Suppressor macrophage (primary cell): ENCODE measurements at places on chromosomes 13 and 19.

DNA sequence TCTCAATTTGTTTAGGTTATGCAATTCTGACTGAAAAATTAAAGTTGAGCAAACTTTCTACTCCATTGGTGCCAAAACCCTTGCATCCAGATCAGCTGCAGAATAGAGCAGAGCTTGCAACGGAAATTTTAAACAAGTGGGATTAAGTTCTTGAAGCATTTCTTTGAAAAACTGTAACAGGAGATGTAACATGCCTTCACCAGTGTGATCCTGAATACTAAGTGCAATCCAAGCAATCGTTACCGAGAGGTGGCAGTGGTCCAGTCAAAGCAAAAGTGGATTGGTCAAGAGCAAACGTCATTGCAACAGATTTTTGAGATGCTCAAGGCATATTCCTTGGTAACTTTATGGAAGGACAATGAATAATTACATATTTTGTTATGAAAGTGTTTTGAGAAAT is 841.1 kb upstream of the SLITRK5 start:
- no peak for DNase-seq

- DNase-seq, result no peak
These were observed 8.5 kb upstream of the TPT1 start for GRCh38 chr13:45349438-45349837.

DNA sequence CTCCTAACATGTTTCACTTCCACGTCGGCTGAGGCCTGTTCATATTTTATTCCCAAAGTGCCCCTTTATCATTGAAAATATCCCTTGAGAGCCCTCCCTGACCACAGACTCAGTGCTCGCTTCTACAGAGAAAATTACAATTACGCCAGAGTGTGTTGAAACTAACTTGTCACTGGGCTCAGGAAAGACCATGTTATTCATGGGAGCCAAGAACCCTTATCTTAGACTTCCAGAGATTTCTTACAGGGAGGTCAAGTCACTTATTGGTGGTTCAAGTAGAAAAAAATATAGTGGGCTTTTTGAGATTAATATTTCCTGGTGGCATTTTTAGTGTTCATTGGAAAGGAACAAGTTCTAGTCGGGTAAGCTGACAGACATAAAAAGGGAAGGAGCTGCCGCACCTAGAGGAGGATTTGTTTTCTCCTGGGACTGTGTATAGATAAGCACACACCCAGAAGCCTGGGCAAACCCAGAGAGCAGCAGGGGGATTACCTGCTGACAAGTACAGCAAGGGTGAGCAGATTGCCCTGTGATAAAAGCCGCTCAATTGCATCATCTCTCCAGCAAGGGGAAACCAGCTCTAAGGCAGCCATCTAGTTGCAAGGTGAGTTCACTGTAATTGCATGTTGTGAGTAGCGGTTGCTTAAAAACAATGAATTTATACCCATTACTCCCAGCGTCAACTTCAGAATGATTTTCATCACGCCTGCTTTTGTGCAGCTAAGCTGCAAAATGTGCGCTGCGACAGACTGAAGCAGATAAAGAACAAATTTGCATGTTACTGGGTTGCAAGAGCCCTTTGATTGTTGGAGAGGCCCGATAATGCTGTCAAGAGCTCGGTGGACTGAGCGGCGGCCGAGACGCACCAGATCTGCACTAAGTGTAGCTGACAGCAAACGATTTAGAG is 46.2 kb downstream of the DCT start:
- no peak for DNase-seq

- no peak for DNase-seq
These were observed 13.6 kb upstream of the FCHO1 start for GRCh38 chr19:17737690-17738153.

DNA sequence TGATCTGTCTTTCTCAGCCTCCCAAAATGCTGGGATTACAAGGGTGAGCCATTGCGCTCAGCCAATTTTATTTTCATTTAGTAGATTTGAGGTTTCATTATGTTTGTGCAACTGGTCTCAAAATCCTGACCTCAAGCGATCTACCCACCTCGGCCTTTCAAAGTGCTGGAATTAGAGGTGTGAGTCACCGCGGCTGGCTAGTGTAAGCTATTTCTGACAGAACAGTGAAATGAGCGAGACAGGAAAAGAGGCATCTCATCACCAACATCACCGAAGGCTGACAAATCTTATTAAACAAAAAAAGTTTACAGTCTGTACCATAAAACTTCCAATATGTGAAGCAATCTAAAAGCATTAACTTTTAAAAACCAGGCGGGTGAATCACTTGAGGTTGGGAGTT is 12.2 kb upstream of the ZNF888 start:
- DNase-seq, result peak; percentile 53

DNA sequence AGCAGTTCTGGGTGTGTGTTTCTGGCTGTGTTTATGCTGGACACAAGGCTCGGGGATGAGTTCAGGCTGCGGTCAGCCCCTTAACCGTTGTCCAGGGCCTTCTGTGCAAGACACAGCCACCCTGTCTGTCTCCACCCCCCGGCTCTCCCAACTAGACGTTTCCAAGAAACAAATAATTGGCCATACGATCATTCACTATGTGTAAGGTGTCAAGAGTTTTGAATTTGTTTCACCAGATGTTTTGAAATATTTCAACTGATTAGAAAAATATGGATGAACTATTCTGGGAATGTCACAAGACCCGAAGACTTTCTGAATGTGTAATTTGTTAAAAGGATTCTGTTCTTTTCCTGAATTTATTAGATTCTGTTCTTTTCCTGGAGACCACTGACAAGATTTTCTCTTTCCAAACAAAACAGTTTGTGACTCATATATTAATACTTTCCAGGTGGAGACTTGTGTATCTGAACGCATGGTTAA is 318.2 kb downstream of the MYO16 start:
- DNase-seq, result no peak

DNA sequence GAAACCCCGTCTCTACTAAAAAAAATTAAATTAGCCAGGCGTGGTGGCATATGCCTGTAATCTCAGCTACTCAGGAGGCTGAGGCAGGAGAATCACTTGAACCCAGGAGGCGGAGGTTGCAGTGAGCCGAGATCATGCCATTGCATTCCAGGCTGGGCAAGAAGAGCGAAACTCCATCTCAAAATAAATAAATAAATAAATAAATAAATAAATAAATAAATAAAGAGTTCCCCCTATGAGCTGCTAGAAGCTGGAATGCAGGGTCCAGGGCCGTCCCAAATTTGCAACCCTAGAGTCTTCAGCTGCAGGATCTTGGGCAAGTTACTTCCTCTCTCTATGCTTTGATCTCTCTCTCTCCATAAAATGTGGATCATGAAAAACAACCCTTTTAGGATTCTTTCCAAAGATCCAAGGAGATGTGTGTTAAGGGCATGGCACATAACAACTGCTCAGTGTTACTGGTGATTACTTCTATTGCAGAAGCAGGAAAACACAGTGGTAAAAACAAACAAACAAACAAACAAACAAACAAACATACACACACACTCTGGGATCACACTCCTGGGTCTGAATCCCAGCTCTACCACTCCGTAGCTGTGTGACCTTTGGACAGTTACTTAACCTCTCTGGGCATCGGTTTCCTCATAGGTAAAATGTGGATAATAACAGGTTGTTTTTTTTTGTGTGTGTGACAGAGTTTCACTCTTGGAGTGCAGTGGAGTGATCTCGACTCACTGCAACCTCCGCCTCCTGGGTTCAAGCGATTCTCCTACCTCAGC is 78.8 kb downstream of the CACNA1A start:
- DNase-seq, result no peak

DNA sequence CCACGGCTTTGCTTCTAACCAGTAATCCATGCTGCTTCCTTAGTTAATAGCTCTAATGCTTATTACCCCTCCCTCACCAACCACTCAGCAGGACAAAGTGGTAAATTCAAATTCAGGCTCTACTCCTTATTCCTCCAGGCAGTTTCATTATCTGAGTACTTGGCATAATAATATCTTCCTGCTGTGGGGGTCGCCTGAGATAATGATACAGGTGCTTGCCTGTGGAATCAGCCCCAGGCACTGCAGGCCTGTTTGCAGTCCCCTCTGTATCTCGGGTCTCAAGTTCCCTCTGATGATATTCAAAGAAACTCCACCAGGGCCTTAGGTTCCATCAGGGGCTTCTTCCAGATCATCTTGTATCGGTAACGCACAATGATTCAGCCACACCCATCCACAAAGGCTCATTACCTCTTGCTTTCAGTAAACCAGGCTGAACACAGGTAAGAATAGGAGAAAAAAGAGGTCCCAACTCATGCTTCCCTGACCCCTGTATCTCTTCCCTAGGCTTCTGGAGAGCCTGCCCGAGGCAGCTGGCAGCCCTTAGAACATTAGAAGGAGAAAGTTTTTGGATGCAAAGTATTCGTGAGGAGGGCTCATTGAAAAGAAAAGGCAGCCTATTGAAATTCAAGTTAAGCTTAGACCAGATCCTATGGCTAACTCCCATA is 14.3 kb upstream of the FOXO1 start:
- no peak for DNase-seq

DNA sequence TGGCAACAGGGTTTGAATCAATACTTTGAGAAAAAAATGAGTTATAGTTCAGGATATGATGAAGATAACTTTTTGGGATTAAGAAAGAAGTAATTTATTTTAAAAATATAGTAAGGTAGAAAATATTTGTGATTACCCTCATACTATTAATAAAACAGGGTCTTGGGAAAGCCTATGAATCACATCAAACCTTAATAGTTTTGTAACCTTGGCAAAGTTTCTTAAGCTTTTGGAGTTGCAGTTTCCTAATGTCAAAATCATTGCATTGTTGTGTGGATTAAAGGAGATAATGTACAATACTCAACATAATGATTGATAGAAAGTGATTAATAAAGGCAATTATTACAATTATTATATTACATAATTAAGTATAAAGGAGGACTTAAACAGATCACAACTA is 149.0 kb downstream of the LMO7 start:
- no peak for DNase-seq

GRCh38 chr19:29886586-29886985 is 55.5 kb upstream of the URI1 start:
- no peak for DNase-seq

DNA sequence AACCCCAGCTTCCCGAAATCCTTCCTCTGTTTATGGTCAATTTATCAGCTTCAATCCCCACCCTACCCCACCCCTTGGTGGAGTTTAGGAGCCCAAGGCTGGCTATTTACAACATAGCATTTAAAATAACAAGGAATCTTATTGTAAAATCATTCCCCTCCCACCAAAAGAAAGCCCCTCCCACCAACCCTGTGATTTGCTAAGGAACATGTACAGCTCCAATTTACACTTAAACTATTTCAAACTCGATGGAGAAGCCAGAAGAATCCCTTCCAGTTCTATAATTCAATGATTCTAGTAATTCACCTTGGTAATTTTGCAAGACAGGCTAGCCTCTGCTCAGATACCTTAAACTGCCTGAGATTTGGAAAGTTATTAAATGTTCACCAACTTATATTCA is 3.0 kb downstream of the LATS2 start:
- no peak for DNase-seq

DNA sequence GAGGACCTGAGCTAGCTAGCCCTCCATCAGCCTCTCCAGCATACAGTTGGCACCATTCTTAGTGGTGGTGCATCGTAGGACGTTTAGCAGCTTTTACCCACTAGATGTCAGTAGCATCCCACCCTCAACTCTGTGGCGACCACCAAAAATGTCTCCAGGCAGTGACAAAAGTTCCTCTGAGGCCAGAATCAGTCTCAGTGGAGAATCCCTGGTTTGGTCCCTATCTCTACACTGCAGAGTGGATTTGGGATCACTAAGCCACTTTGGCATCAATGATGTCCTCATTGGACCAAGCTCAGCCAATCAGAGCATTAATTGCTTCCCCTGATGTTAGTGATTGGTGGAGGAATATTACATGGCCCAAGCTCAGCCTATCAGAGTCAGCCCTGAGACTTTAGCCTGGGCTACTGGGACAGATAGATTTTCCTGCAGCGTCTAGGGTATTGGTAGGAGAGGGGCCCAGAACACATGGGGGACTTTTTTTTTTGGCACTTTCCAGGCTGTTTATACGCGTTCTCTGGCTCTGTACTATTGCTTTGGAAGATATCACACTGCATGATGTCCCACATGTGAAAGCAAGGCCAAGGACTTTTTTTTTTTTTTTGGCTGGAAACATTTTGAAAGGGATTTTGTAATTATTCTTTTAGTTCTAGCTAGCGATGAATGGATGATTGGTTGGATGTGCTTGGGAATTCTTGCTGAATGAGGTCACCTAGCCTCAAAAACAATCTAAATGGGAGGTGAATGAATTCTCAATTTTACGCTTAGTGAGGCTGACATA is 7.0 kb downstream of the TMEM221 start:
- peak; percentile 52 for DNase-seq

DNA sequence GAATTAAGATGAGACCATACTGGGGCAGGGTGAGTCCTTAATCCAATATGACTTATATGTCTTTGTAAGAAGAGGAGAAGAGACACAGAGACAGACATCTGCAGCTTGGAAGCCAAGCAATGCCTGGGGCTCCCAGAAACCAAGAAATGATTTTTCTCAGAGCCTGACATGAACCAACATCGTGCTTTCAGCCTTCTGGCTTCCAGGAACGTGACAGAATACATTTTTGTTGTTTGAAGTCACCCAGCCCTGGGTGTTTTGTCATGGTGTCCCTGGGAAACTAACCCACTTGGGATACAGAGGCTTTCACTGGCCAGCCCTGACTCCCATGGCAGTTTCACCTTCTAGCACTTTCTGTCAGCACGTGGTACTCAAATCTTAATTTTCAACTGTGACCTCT is 95.3 kb upstream of the SLC10A2 start:
- DNase-seq, result no peak

DNA sequence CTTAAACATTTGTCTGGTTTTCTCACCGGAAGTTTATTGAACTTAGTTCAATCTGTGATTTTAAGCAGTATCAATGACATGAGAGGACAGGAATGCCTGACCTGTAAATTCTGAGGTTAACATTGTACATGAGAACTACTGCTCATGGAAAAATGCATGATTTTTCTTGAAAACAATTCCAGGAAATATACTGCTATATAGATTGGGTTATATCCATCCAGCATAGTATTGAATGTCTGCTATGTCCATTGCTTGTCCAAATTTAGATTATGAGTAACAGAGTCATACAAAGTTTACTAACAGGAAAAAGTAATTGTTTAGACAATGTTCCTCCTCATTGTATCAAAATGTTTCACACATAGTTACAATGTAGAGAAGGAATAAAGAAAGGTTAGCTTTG is 606.8 kb downstream of the DACH1 start:
- DNase-seq, result no peak

DNA sequence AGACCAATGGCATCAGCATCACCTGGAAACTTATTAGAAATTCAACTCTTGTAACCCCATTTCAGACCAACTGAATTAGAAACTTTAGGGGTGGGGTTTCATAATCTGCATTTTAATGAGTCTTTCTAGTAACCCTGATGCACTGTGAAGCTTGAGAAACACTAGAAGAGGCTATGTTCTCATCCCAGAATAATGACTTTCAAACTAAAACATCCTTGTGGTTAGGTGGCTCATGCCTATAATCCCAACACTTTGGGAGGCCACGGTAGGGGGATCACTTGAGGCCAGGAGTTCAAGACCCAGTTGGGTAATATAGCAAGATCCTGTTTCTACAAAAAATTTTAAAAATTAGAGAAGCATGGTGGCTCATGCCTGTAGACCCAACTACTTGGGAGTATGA is 402.4 kb downstream of the DLEU7 start:
- no peak for DNase-seq
